ENCODE measurements at places on chromosomes 11 and 22.

DNA sequence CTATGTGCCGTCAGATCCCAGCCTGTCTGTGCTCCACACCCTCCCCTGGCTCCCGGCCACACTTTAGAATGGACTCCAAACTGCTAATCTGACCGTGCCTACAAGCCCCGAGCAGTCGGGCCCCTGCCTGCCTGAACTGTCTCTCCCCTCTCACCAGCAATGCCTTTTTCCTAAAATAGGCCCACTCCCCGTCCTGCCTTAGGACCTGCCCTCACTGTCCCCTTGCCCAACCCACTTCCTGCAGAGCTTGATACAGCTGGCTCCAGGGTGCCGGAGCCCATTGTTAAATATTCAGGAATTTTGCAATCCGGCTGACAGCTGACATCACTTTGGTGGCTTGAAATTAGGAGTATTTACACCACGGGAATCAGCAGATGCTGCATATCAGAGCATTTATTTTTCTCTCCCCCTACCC is 21.4 kb downstream of the MN1 start:
- DNase-seq, result no peak

DNA sequence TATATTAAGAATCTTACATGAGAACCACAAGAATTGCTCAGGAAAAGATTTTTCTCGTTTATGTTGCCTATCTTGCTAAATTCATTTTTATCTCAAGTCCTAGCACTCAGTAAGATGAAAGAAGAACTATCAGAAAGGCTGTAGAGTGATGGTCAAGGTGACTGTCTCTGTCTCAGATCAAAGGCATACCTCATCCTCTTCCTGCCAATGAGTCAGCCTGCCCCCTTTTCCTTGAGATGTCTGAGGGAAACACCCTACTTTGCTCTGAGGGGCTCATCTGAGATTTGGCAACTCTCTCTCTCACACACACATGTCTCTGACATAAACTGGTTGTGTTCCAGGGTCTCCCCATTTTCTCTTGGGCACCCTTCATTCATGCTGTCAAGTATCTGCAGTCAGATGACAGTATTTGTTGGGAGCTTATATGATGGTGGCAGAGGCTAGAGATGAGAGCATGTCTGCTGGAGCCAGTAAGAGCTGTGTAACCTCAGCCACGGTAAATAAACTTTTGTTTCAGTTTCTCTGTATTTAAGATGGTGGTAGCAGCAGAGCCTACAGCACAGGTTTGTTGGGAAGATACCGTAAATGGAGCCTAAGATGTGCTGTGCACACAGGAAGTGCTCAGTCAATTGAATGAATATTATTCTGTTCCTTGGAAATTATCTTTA is 1.6 kb downstream of the MMP27 start:
- no peak for DNase-seq

GRCh38 chr11:131667566-131667965 is 297.2 kb downstream of the NTM start:
- DNase-seq, result no peak

GRCh38 chr11:75827562-75827961 is 12.6 kb downstream of the UVRAG start:
- no peak for DNase-seq

DNA sequence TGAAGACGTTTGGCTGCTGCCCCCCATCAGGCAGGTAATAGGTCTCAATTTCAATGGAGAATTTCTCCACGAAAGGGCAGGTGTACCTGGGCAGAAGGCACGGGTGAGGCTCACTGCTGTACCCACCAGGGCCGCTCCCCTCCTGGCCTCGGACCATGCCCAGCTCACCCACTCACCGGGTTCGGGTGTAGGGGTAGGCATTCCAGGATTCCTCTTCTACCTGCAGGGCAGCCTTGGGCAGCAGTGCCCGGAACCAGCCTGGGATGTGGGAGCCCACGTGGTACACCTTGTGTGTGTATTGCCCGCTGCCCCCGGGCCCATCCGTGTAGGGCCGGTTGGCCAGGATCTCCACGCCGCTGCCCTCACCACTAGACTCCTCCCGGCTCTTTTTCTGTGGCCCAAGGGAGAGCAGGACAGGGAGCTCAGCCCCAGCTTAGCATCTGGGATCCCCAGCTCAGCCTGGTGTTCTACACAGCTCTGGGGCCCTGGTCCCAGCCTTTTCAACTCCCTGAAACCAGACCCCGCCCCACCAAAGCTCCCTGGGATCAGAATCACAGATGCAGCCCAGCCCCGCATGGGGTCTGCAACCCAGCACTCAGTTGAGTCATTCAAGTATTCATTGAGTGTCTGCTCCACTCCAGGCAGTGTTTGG is 2.7 kb downstream of the PITPNM1 start:
- DNase-seq, result no peak

- no peak for DNase-seq
Measured at GRCh38 chr22:17229991-17230630, 10.9 kb upstream of the ADA2 start.

GRCh38 chr11:326842-327580 is 6.4 kb upstream of the IFITM3 start:
- peak; percentile 80 for DNase-seq

GRCh38 chr22:20625270-20625669 is 117.9 kb downstream of the MED15 start:
- DNase-seq, result no peak

DNA sequence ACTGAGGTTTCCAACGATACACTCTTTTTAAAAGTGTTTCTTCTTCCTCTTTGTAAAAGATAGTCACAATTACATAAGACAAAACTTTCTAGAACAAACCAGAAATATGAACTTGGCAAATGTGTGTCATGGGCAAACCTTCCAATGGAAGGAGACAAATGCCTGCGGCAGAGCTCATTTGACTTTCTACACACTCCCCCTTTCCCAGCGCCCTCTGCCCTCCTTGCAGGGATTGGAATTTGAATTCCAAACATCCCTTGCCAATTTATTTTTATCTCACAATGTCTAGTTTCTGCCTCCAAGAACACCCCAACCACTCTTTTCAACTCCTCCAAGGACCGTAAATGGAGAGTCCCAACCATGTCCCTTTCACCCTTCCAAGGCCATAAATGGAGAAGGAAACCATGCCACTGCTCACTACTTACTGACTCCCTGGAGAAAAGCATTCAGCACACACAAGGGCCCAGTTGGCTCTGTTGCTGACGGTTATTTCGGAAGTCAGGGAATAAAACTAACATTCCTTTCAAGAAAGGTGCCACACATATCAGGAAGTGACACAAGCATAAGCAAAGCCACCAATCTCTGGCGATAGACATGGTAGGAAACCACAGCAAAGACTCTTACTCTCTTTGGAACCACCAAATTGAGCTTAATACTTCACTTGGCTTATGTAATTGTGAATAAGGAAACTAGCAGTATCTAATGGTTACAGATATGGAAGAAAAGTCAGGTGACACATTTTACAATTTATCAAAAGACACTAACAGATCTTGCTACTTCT is 15.0 kb upstream of the ESAM start:
- no peak for DNase-seq

- DNase-seq, result no peak
Measured at GRCh38 chr11:35974882-35975589, 31.2 kb downstream of the LDLRAD3 start.

- DNase-seq, result no peak
Measured at GRCh38 chr11:102806296-102806695, 8.3 kb upstream of the MMP1 start.

- DNase-seq, result peak; percentile 72
Measured at GRCh38 chr22:36180038-36180880, 19.7 kb upstream of the APOL3 start.

DNA sequence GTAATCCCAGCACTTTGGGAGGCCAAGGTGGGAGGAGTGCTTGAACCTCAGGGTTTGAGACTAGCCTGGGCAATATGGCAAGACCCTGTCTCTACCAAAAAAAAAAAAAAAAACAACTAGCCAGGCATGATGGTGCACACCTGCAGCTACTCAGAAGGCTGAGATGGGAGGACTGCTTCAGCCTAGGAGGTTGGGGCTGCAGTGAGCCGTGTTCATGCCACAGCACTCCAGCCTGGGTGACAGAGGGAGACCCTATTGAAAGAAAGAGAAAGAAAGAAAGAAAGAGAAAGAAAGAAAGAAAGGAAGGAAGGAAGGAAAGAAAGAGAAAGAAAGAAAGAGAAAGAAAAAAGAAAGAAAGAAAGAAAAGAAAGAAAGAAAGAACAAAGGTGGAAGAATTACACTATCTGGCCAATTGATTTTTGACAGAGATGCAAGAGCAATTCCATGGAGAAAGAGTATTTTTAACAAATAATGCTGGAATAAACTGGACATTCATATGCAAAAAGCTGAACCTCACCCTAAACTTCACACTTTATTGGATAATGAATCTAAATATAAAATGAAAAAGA is 33.9 kb upstream of the SLC25A1 start:
- no peak for DNase-seq

GRCh38 chr11:1221848-1222311 is 986 bp upstream of the MUC5B start:
- DNase-seq, result no peak

DNA sequence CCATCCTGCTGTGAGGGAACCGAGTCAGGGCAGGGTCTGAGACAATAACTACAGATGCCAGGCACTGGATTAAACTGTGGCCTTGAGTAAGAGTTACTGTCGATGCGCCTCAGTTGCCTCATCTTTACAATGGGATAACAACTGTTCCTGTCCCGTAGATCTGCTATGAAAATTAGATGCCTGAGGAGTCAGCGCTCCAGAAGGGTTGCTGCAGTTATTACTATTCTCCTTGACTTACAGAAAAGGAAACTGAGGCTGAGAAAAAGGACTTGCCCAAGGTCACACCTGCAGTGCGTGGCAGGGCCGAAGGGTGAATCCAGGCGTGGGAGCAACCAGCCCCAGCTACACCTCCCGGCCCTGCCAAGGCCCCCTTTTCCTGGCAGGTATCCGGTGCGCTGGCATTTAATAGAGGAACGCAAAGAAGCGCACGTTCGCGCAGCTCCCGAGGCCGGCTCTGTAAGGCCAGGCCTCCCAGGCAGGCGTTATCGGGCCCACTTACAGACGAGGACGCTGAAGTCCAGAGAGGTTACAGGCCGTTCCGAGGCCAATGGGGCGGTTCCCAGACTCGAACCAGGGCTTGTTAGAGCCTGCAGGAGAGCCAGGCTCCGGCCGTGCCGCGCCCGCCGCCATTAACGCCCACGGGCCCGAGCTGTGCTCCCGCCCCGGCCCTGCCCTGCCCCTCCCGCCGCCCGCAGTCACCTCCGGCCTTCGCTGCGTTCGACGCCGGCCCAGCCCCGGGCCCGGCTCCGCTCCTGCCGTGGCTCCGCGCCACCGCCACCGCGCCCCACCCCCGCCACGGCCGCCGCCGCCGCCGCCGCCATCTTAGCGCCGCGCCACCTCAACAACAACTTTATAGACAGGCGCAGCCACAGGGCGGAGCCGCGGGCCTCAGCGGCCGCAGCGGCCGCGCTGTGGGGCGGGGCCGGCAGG is at the start of gene C11orf68:
Gene C11orf68 (minus strand): TSS at position 852 of the 930 bp plus-strand sequence. CDS start 31 bp downstream, at position 821.
- no peak for DNase-seq

- DNase-seq, result no peak
Measured at GRCh38 chr22:48044487-48045060, 1282.1 kb downstream of the TBC1D22A start.

- no peak for DNase-seq
Measured at GRCh38 chr11:134022748-134023147, 46.1 kb upstream of the JAM3 start.

GRCh38 chr11:17581036-17581731 is 34.1 kb downstream of the OTOG start:
- DNase-seq, result no peak

DNA sequence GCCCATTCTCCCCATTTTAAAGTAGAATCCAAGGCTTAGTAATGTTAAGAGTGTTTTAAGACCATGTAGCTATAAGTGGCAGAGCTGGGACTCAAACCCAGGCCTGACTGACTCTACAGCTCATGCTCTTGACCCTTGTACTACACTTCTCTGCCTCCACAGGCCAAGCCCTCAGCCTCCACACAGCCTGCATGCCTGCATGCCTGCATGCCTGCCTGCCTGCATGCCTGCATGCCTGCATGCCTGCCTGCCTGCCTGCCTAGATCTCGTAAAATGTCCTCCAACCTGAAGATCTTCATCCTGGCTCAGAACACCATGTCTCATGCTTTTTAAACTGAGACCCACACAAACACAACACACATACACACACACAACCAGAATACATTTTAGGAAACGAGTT is 18.6 kb downstream of the TBC1D10A start:
- DNase-seq, result no peak

GRCh38 chr11:9643751-9644150 is 20.1 kb upstream of the SWAP70 start:
- no peak for DNase-seq

DNA sequence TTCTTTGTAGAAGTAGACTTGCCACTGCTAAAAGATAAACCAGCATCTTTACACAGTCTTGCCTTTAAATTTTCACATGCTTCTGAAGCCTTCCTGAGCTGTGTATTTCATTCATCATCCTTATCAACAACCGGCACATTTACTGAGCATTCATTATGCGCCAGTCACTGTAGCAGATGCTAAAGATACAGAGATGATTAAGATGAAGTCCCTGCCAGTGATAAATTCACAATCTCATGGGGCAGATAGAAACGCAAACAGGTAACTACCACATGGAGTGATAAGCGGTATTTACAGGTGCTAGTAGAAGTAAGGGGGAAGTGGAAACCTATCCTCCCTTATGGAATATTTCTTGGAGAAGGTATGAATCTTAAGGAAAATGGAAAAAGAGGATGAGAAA is 67.2 kb downstream of the PRCP start:
- no peak for DNase-seq

GRCh38 chr11:32353884-32354283 is 81.5 kb downstream of the WT1 start:
- DNase-seq, result no peak

DNA sequence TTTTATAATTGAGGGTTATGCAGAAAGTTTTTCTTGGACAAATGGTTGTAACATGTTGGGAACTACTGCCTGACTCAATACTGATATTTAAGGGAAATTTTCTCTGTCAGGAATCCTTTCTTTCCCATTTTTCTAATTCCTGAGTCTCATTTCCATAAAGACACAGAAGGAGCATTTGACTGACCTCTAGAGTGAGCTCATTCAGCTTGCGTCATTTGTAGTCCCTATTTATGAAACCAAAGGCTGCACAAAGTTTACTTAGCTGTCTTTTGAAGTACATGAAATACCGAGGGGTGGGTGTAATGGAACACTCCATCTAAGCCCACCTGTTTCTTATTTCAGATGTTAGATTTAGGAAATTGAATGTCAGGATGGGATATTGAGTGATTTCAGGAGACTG is 359.5 kb upstream of the C11orf87 start:
- DNase-seq, result no peak

- DNase-seq, result no peak
Measured at GRCh38 chr11:106461839-106462545, 384.5 kb downstream of the AASDHPPT start.

- no peak for DNase-seq
Measured at GRCh38 chr11:47148270-47148669, 28.4 kb downstream of the ARFGAP2 start.

DNA sequence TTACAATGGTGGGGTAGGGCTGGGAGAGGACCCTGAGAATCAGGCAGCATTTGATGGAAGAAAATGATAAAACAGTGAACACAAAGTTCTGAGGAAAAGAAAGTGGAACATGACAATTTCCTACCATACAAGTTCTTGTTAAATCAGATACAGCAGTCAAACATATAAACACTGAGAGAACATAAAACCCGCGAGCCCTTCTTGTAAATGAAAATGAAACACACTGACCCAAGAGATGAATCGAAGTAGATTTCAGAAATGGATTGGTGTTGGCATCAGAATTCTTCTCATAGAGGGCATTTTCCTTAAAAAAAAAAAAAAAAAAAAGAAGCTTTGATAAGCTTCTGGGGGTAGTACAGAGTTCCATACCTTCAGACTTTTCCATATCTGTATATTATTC is 134.7 kb upstream of the TMEM45B start:
- no peak for DNase-seq
